Fibroblast of skin of right biceps (primary cell): ENCODE measurements at places on chromosomes 13 and 19.

GRCh38 chr19:58228585-58229254 lies at the start of gene ZNF544:
ZNF544 (plus strand) TSS chr19:58228914; CDS start chr19:58244024, 15,110 bp downstream.
- DNase-seq = peak; percentile 80

DNA sequence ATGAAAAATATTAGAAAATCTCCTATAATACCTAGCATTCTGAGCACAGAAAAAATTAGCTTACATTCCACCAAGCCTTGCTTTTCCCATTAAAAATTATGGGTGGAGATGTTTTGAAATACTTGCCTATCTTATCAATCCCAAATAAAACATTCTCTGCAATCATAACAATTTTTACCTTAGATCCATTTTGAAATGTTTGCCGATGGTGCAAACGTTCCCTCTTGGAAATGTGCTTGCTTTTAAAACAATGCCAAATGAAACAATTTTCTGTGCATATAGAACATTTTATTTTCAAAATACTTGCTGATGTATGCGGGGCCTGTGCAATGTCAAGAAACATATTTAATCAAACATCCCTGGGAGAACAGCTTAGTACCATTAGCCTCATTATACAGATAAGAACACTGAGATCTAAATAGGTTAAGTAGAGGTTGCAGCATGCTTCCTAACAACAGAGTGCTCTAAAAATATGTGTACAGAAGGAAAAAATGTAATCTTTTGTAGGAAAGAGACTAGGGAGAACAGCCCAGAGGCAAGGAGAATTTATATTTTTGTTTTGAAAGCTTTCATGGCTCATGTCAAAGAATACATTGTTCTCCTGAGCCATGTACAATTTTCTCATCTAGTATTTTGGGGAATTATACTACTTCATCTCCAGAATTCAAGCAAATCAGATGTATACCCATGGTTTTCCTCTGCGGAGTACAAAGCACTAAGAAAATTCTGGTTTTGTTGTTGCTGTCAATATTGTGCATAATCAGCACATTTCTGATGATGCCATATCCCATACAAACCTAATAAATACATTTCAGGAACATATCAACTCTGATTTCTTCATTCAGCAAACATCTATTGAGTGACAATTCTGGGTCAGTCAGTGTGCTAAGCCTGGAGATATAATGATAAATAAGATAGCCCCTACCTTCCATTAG lies 25.9 kb upstream of the FNDC3A start:
- DNase-seq = no peak

GRCh38 chr13:61857198-61857597 lies 441.5 kb upstream of the PCDH20 start:
- no peak for DNase-seq

DNA sequence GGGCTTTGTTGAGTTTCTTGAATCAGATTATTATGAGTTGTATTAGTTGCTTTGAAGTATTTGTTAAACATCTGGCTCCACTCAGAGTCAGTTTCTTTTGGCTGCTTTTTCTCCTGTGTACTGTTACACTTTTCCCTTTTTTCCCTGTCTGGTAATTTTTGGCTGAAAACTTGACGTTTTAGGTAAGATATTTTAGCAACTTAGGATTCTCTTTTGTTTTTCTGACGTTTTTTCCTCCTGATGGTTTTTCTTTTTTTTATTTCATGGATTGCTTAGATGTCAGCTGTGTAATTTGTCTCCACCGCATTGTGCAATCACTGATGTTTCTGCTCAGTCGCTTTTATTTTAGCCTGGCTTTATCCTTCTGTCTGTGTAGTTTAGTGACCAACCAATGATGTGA lies 20.7 kb downstream of the RFC3 start:
- DNase-seq = no peak

DNA sequence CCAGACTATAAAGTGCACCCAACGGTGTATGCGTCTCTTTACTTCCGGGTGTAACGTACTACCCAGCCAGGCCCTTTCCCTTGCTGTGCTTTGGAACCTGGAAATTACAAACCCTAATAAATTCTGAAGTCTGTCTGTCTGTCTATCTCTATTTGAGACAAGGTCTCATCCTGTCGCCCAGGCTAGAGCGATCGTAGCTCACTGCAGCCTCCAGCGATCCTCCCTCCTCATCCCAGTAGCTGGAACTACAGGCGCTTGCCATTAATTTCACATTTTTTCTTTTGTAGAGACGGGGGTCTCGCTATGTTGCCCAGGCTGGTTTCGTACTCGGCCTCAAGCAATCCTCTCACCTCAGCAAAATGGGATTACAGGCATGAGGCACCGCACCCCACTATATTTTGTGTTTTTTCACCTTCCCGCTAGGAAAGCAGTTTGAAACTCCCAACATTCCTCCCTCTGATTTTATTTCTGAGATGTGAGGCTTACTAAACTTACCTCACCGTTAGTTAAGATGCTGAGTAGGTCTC lies 469 bp upstream of the RNF6 start:
- DNase-seq = no peak

- no peak for DNase-seq
Observed at GRCh38 chr19:30330266-30330665, 41.9 kb upstream of the ZNF536 start.

GRCh38 chr13:84352946-84353345 lies 470.7 kb upstream of the SLITRK1 start:
- DNase-seq = no peak

DNA sequence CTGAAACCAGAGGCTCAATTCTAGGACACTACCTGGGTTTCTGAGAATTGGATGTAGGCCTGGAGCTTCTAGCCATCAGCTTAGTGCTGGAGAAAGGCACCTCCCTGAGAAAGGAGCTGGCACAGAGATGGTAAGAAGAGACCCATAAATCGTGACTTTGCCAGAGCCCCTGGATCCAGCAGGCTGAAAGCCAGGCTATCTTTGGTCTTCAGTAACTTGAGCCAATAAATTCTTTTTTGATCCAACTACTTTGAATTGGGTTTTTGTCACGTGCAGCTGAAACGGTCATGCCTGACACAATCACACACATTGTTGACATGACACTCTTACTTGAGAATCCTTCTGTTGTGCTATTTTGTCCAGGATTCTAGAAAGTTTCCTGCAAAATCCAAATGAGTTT lies 103.4 kb downstream of the LHFPL6 start:
- no peak for DNase-seq

DNA sequence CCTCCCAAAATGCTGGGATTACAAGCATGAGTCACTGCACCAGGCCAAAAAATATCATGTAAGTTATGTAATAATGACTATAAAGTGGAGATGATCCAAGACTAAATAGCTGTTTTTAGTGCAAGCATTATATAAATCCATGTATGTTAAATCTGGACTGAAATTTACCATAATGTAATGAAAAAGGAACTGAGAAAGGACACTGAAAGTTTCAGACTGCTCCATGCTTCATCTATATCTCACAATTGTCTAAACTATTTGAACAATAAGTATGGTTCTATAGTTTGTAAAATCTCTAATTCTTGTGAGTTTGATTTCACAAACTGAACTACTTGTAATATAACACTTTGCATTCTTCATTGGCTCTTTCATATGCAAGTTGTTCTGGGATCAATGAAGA lies 2299.5 kb downstream of the PCDH9 start:
- no peak for DNase-seq
